ENCODE measurements at places on chromosomes 12 and 14. TPM values are rescaled to one million over a fixed set of nuclear protein-coding genes. Genes with fewer than 3 reads are reported as not detected.

Gene WNT1
- total RNA-seq, result not detected

Gene CLEC9A
- total RNA-seq, result not detected

Gene CD27
- total RNA-seq, result not detected

Gene ERP27
- not detected for total RNA-seq

Gene STAC3
- total RNA-seq, result 166 TPM

Gene DHRS2
- not detected for total RNA-seq

Measured in skeletal muscle tissue (tissue), 5 donors.